Activated CD4-positive, alpha-beta T cell treated with anti-CD3 and anti-CD28 coated beads, Interleukin-2, amount 10 ng/mL, durations not matched to agents 24 days and 14 days (primary cell): ENCODE measurements at places on chromosomes 12 and 14. TPM values are rescaled to one million over a fixed set of nuclear protein-coding genes. Genes with fewer than 3 reads are reported as not detected.

The SERPINA3 gene
- not detected in 2 replicates for total RNA-seq

The EAPP gene
- 33.7 and 34.7 TPM in 2 replicates for total RNA-seq

The LYZ gene
- total RNA-seq: not detected in 2 replicates

The TROAP gene
- total RNA-seq: 49.9 and 51.6 TPM in 2 replicates

The GPX2 gene
- total RNA-seq: not detected in 2 replicates

The TAS2R10 gene
- total RNA-seq: 0.26 TPM in 1 of 2 replicates, not detected in the other

The CLEC6A gene
- not detected in 2 replicates for total RNA-seq

The ANKLE2 gene
- total RNA-seq: 137 and 155 TPM in 2 replicates

The CLEC2A gene
- not detected in 2 replicates for total RNA-seq
